DMS79 treated with DMSO at 0.1 percent for 48 hours (cell line): ENCODE measurements at places on chromosomes 6 and 20.

DNA sequence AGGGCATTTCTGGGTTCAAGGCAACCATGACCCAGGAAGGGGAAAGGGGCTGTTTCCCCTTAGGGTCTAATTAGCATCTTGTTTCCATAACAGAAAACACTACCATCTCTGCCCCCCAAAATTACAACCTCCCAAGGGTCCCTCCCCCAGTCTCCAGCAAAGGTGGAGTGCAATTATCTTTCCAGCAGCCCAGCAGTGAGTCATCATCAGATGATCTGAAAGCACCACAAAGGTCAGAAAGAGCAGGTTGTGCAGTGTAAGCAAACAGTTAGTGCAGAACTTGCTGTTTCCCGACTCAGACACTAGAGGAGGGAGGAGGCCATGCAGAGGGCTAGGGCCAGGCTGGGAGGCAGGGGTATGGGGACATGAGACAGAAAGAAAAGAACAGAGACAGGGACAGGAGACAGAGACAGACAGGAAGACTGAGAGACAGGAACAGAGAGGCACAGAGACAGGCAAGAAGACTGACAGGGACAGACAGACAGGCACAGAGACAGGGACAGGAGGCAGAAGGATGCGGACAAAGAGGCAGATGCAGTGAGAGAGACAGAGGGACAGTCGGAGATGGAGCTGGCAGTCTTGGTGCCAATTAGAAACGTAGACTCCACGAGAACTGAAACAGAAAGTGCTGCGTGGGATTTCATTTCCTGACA is 62.5 kb downstream of the PYGB start:
- peak; percentile 42 for DNase-seq

- no peak for DNase-seq
These were observed 50.9 kb upstream of the TAB2 start for GRCh38 chr6:149266659-149267058.

DNA sequence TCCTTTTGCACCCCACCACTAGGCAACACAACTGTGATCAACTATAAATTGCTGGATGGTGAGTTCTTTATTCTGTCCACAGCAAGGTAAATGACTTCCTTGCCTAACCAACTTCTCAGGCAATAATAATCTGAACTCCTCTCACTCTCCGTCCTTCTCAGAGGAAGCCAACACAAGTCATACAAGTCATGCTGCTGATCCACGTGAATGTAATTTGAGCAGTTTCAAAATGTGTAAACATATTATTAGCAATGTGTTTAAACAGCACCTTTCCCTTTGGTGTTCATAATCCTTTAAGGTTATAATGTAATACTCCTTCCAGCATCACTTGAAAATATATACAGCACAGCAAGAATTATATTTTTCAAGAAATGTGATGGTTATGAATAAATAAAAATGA is 127.9 kb downstream of the QRSL1 start:
- DNase-seq, result no peak

DNA sequence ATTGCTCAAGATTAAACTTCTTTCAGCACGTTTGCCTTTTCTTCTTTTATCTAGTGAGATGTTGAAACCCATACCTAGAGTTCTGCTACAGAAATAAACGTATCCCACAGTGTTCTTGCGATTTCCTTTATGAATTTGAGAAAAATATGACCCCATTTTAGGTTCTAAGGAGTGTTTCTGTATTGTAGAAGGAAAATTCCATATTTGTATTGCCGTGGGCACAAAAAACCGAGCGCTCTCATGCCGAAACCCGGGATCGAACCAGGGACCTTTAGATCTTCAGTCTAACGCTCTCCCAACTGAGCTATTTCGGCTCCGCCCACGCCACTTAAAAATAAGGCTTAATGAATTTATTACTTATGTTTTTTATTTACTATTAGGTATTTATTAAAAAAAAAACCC is 23.7 kb downstream of the ZNF311 start:
- peak; percentile 88 for DNase-seq

DNA sequence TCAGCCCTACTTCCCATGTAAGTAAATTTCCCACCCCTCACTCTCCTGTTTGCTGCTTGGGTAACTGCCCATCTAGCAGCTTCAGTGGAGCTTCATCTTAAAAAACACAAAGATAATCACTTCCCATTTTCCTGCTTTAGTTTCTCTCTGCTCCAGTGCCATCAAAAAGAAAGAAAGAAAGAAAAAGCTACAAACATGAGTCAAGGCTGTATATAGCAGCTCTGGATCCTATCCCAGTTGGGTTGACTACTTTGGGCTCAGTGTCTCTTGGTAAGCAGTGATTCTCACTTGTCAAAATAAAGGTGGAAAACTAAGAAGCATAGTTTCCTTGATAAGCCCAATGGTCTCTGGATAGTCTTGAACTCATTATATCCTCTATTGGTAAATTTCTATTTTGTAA is 48.7 kb upstream of the SRPK1 start:
- DNase-seq, result no peak

- no peak for DNase-seq
These were observed 49.8 kb downstream of the CPXM1 start for GRCh38 chr20:2750491-2751251.

GRCh38 chr6:160254467-160255312 is 3.9 kb downstream of the SLC22A2 start:
- no peak for DNase-seq

- DNase-seq, result no peak
These were observed 8.3 kb downstream of the MTCL3 start for GRCh38 chr6:127510876-127511275.

DNA sequence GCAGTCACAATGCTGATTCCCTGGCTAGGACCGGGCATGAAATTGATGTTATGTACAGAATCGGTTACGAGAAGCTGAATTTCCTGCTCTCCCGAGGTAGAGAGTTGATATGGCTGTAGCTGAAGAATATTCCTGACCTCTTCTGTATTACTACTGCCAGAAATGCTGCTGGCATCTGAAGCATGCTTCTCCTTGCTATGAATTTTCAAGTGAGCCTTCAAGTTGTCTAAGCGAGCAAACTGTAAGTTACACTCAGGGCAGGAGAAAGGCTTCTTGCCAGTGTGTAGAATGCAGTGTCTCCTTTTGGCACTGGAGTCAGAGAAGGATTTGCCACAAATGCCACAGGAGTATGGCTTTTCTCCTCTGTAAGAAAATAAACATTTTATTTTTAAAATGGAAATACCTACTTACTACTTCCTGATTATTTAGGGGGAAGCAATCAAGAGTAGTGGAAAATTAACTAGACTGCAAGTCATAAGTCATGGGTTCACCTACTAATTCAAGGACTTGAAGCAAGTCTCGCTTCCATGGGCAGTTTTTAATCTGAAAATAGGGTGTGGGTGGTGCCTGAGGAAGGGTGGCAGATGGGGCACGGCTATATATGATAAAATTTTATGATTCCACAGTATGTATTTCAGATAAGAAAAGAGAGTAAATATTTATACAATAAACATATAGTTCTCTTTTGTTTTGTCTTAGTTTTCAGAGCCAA is 10.8 kb upstream of the MICAL1 start:
- DNase-seq, result peak; percentile 89

GRCh38 chr20:6490849-6491248 is 276.6 kb upstream of the BMP2 start:
- DNase-seq, result no peak

- no peak for DNase-seq
These were observed 62.0 kb upstream of the CD83 start for GRCh38 chr6:14055541-14055940.

DNA sequence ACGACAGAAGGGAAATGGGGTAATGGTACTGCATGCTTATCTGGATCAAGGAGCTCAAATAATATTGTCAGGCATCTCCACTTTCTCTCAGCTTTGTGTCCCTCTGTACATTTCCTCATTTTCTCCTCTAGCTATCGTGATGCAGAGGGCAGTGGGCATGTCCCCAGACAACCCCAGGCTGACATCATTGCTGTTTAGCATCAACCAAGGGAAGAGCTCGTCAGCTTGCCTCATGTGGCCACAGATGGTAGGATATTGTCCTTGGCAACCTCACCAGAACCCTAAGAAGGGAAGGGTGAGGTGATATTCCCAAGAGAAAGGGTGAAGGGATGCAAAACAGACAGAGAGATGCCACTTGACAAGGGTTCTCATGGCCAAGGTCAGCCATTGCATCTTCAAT is 58.3 kb downstream of the MAFB start:
- DNase-seq, result no peak

- DNase-seq, result no peak
These were observed 261.2 kb downstream of the ADGB start for GRCh38 chr6:146859795-146860495.

DNA sequence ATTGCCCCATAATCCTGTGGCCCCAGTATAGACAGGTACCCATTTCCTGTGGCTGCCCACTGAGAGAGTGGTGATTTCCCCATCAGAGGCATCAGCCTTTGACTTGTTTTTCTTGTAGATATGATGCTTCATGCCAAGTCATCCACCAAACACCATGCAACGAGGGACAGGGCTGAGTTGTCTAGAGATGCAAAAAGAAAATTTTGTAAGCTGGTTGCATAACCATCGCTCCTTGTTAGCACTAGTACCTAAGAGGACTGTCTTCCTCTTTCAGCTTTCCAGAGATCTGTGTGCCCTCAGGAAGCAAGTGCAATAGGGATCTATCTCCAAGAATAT is 166.8 kb downstream of the BCAS1 start:
- DNase-seq, result no peak

GRCh38 chr6:122697458-122697857 is 82.1 kb upstream of the FABP7 start:
- no peak for DNase-seq

- no peak for DNase-seq
These were observed 78.7 kb upstream of the SASH1 start for GRCh38 chr6:148263961-148264360.

GRCh38 chr6:146650799-146651481 is 52.2 kb downstream of the ADGB start:
- DNase-seq, result no peak

DNA sequence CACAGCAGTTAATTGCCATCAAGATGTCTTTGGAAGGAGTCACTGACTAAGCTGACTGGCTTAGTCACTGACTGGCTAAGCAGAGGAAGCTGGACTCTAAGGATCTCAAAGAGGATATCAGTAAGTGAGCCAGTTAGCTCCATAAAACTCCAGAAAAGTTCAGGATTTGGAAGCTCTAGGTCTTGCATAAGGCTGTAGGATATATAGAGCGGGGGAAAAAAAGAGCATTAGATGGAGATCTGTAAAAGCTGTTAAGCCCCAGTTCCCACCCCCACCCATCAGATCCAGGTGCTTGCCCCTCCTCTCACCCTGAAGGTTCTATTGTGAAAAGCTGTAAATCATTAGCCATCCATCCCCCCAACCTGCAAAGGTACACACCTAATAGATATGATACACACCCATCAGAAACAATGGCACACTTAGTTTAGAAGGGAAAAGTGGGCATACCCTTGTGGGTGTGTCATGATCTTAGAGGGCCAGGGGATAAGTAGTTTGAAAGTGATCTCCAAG is 32.2 kb downstream of the CARMIL1 start:
- DNase-seq, result no peak

DNA sequence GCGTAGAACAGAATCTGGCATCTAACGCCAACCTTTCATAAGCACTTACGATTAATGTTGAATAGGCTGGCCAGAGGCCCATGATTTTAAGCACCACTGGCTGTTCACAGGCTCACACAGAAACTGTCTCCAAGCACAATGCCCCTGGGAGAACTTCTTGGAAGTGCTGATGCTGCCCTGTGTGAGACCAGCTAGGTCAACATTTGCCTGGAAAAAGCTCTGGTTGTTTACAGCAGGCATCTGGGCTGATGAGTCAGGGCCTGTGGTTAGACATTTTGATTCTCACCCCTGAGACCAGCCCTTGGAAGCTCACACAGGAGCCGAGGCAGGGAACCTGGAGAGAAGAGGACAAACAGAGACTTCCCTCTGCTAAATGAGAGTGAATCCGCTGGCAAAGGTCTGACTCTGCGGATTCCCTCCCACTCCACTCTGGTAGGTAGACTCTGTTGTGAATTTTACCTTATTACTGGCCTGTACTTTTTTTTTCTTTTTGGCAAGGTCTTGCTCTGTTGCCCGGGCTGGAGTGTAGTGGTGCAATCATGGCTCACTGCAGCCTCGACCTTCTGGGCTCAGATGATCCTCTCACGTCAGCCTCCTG is 6.8 kb upstream of the SULF2 start:
- peak; percentile 65 for DNase-seq
